ENCODE measurements at places on chromosomes 7 and 10.

GRCh38 chr10:100183481-100183880 is 2.3 kb downstream of the ERLIN1 start:
- no peak for DNase-seq

DNA sequence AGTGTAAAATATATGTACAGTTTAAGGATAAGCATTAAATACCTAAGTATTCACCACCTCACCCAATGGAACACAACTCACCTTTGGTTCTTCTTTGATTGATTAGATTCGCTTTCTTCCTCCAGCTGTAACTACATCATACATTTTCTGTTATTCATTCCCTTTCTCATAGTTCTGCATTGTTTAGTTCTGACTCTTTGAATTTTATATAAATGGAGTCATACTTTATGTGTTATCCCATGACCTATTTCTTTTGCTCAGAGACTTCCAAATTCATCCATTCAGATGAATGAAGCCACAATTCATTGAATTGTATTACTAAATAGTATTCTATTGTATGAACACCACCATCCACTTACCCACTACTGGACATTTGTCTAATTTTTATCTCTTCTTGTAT is 12.3 kb downstream of the THNSL1 start:
- no peak for DNase-seq

DNA sequence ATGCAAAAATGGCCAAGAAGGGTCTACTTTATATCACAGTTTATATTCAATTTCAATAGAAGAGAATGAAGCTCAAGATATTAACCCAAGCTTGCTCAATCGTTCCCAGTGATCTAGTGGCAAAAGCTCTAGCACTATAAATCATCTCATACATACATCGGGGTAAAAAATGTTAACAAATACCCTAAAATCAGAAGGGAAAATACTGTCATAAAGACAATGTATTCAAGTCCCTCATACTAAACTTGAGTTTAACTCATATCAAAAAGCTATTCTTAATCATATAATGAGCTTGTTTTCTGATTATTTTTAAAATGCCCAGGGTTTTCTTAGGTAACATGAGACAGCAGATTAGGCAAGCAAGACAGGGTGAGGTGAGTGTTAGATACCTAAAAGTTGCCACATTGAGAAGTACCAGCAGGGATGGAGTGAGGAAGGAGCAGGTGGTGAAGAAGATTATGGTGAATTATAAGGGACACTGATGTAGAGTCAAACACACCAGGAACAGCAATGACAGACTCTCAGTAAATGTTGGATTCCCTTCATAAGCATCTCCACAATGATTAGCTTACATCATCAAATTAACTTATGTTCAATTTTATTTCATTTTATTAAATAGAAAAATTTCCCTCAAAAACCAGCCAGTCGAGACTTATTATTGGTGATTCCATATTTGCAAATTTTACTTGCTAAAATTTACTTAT is 46.2 kb downstream of the ELAPOR2 start:
- no peak for DNase-seq

- DNase-seq, result no peak
These were observed 4.3 kb downstream of the PFKP start for GRCh38 chr10:3071405-3072198.

- DNase-seq, result no peak
These were observed 359.2 kb downstream of the PHF14 start for GRCh38 chr7:11332865-11333228.

- DNase-seq, result no peak
These were observed 6.2 kb downstream of the NIPSNAP2 start for GRCh38 chr7:55970561-55970960.

DNA sequence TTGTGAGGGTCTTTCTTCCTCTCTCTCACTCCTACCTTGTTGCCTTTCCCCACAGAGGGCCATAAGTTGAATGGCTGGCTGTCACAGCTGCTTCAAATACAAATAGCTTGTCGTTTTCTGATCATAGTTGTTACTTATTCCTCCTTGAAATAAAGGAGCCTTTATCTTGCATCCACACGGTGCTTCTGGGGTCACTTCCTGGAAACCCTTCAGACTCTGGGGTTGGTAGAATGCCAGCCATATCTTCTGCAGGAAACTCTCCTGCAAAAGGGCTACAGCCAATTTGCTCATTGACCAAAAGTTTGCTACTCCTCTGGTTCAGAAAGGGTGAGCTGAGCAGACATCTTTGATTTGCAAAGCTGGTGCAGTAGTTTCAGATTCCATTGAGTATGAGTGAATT is 70.4 kb downstream of the FAM185A start:
- no peak for DNase-seq

DNA sequence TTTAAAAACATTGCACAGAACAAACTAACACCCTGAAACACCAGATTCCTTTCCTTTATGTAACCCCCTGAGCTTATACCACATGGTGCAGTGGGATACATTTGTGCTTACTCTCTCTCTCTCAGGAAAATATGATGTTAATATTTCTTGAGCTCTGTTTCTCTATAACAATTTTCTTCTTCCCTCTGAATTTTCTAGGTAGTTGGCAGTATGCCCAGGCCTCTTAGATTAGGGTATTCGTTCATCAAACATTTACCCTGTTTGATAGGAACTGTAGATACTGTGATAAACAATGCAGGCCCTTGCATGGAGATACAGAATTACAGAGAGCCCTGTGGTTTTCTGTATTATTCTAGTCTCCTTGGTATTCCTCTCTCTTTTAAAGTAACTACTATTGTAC is 567.8 kb downstream of the IPMK start:
- DNase-seq, result no peak

DNA sequence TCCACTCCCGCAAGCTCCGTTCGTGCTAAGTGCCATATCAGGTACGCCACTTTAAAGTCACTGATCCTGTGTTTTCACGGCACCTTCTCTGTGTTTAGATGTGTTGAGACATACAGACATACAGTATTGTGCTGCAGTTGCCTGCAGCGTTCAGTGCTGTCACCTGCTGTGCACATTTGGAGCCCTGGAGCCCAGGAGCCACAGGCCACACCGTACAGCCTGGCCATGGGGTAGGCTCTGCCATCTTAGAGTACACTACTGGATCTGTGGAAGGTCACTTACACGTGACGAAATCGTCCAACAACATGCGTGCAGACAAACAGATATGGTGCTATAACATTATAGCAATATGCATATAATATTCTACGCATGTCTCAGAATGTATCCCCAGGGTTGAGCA is 111.3 kb downstream of the ELFN1 start:
- DNase-seq, result no peak

GRCh38 chr7:4017081-4017480 is 665.0 kb upstream of the FOXK1 start:
- no peak for DNase-seq

DNA sequence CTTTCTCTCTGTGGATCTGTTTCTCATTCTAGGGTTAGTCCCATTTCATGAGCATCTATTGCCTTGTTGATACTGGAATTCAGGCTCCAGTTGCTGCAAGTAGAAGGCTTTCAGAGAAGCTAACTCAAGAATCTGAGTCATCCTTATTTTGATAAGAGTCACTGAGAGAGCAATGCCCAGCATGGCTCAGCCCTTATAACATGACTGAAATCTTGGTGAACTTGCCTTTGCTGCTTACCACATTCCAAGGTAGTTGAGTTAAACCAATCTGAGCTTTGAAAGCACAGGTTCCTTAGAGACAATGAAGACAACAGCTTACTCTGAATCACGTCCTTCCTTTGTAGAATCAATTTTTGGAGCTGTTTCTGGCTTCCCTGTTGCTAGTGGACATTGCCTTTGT is 53.6 kb upstream of the CHCHD3 start:
- no peak for DNase-seq

DNA sequence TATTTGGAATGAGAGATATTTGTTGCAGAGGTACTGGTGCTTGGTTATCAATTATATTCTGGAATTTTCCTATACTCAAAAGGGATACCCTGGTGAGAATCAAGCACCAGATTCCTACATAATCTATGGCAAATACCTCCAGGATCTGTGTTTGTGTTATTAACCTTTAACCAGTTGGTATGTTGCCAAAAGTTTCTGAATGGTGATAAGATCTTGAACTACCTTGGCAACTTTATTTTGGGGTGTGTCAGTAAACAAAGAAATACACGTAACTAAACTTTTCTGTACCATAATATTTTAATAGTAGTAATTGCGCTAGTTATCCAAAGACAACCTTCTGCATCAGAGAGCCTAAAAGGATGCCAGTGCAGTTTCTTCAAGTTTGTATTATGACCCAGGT is 13.4 kb downstream of the SCIN start:
- DNase-seq, result no peak

Measured in AG09319 (cell line).